ENCODE measurements at places on chromosomes 12 and 14. TPM values are rescaled to one million over a fixed set of nuclear protein-coding genes. Genes with fewer than 3 reads are reported as not detected.

DNA sequence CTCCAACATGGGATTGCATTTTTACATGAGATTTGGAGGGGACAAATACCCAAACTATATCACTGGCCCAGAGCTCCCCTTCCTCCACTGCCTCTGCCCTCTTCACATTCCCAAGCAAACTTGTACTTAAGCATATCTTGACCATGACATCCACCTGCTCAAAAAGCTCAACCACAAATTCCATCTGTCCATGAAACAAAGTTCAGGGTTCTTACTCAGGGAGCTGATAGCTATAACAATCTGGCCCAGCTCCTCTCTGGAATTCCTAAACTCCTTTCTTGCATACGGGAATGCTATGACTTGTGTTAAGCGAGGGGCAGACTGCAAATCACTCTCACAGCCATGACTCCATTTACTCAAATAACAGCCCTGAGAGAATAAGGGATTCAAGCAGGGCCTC, 152.1 kb downstream of the GALC start:
- no peak for DNase-seq

DNA sequence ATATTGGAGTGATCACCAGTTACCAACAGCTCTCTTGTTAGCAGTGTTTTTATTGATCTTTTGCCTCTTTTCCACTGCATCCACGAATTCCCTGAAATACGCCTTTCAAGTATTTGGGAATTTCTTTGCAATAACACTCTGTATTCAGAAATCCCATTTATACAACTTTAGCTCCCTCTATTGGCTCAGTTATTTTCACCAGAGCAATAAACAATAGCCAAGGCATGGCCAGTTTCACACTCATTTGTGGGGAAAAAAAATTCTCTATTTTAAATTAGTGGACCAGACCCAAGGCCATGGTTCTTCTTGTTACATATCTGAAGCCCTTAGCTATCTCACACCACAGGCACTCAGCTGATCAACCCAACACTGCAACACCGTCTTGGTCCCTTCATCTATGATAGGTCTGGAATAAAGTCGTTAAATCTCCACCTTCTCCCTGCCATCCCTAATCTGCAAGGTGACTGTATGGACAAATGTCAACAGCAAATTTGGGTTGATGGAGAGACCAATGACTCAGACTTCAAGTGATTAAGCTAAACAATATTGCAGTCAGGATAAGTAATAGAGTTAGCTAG, 92.4 kb upstream of the TMEM260 start:
- DNase-seq: no peak

- DNase-seq: no peak
These were observed 15.1 kb downstream of the CALCOCO1 start for GRCh38 chr12:53712059-53712643.

DNA sequence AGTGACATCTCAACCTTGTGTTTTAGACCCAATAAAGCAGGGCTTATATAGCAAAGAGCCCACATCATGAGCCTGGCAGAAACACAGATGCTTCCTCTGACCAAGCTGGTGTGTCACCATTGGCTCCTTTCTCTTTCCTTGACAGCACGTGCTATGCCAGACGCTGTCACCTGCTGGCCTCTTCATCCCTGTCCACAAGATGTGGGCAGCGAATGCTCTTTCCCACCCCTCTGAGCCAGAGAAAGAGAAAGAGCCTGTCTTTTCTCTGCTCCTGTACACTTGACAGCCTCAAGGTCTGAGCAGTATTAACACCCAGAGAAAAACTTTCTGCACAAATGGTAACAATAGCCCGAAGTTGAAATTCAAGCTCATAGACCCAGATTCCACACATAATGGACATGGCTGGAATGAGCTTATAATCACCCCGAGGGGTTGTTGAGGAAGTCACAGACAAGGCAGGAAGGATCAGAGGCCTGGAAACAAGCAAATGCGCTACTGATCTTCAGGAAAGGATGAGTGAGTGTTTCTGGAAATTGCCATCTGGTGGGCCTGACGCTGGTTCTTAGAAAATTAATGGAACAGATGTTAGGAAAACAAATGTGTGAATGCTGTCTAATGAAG, 8.9 kb downstream of the TGFB3 start:
- DNase-seq: no peak

- DNase-seq: no peak
These were observed 10.1 kb downstream of the ANO6 start for GRCh38 chr12:45226021-45226420.

The SRRM4 gene
- not detected for polyA plus RNA-seq

The CD163L1 gene
- polyA plus RNA-seq: not detected

The ZC2HC1C gene
- polyA plus RNA-seq: 0.26 TPM

The DTX1 gene
- polyA plus RNA-seq: 11.0 TPM
